ENCODE measurements at places on chromosomes 1 and 21.
A peak's percentile ranks its signal among the peaks of the same experiment; 100 is the strongest.

- DNase-seq: no peak
These were observed 1.2 kb downstream of the SH3GLB1 start for GRCh38 chr1:86705665-86705985.

DNA sequence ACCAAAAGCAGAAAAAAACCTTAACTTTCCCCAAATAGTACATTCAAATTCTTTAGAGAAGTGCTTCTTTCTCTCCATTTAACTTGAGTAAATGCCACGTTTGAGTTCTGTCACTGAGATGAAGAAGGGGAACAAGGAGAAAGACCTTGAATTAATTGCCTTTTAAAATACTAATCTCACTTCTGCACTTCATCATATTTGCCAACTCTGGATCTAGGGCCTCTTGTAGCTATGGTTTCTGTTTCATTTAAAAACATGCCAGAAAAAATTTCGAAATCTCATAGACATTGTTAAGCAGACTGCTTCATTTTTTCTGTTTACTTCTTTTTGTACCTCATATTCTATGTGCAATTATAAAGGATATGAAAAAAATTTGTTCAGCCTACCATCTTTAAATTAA, 24.6 kb downstream of the MIXL1 start:
- DNase-seq: no peak

GRCh38 chr1:73859227-73859626, 338.7 kb downstream of the LRRIQ3 start:
- no peak for DNase-seq

DNA sequence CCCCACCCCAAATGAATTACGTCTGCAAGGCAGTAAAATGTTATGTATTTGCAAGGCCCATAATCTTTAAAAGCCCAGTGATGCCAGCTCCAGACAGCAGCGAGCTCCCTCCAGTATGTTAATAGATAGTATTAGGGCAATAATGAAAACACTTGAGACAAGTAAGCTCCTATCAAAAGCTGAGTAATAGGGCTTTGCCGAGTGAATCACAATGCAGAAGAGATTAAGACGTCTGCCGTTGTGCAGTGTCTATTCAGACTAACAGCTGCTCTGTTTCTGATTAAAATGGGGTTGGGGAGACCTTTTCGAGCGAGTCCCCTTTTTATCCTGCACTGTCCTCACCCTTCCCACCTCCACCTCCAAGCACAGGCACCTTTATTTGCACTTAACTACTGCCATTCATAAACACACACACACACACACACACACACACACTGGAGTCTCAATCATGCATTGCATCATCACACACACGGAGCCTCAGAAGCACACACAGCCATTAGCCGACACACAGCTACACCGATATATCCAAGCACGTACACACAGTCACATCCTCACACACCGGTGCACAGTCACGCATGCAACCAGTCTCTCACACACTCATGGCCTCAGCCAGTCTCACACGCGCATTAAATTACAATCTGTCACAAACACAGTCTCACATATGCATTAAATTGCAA, 46.0 kb upstream of the FOXO6 start:
- no peak for DNase-seq

- DNase-seq: no peak
These were observed 76.9 kb upstream of the LBR start for GRCh38 chr1:225504776-225505175.

GRCh38 chr1:185813401-185813979, 79.3 kb downstream of the HMCN1 start:
- DNase-seq: peak; percentile 3

DNA sequence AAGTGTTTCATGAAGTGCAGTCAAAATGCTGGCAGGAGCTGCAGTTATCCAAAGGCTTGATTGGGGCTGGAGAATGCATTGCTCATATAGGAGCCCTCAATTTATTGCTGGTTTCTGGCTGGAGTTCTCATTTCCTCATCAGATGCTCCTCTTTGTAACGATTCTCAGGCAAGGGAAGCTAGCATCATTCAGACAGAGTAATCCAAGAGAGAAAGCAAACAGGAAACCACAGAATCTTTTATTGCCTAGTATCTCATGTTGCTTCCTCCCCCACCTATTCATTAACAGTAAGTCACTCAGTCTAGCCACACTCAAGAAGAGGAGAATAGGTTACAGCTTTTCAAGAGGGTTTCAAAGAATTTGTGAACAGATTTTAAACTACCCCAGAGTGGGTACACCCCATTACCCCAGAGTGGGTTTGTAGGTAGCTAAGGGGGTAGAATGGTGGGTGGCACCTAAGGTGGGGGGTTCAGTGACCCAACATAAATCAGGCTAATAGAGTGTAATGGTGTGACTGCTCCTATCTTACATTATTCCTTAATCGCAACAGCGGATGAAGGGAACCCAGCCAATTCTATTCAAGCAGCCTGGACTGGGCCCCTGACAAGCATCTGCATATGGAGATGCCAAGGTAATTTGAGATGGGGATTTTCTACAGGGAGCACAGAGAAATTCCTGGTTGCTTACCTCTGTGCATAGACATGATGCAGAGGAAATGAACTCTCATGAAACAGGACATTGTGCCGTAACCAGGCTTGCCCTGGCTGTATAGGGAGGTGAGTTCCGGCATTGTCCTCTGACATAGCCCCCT, 67.1 kb downstream of the KCNJ15 start:
- DNase-seq: no peak
